CD4-positive, alpha-beta T cell treated with Interleukin-21 for 1 hour (primary cell): ENCODE measurements at places on chromosomes 2 and 18.
A peak's percentile ranks its signal among the peaks of the same experiment; 100 is the strongest.

DNA sequence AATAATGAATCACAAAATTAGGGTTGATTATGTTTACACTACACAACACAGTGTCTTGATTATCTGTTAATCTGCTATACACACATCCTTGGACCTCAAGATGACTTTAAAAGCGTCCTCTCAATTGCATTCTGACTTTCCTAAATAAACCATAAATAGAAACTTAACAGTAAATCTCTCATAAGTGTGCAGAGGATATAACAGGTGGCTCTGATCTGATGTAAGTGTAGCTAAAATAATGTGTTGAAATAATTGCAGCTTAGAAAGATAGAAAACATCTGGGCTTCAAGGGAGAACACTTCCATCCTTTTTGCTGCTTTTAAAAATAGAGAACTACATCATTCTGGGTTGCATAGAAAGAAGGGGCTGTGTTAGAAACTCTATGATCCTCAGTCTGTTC is 78.4 kb upstream of the EFEMP1 start:
- no peak for DNase-seq

- DNase-seq: no peak
Measured at GRCh38 chr2:228698963-228699362, 517.5 kb upstream of the SPHKAP start.

- no peak for DNase-seq
Measured at GRCh38 chr2:128465246-128466170, 146.8 kb upstream of the HS6ST1 start.

GRCh38 chr2:11822746-11823451 is 76.5 kb downstream of the LPIN1 start:
- DNase-seq: no peak

GRCh38 chr2:28360058-28360717 is 32.5 kb upstream of the FOSL2 start:
- DNase-seq: peak; percentile 15

DNA sequence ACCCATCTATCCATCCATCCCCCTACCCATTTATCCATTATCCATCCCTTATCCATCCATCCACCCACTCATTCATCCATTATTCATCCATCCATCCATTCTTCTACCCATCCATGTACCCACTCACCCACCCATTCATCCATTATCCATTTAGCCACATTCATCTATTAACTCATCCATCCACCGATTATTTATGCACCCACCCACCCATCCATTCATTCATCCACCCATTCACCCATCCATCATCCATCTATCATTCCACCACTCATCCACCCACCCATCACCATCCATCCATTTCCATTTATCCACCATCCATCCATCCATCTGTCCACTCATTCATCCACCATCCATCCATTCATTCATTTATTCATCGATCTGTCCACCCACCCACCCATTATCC is 137.4 kb upstream of the CTDP1 start:
- DNase-seq: no peak

- DNase-seq: no peak
Measured at GRCh38 chr18:35697869-35698268, 116.3 kb downstream of the GALNT1 start.

GRCh38 chr2:189821953-189822748 is 37.9 kb downstream of the PMS1 start:
- DNase-seq: no peak

GRCh38 chr2:41832218-41832617 is 215.6 kb upstream of the PKDCC start:
- no peak for DNase-seq

- DNase-seq: no peak
Measured at GRCh38 chr2:70569559-70569958, 15.9 kb upstream of the TGFA start.

DNA sequence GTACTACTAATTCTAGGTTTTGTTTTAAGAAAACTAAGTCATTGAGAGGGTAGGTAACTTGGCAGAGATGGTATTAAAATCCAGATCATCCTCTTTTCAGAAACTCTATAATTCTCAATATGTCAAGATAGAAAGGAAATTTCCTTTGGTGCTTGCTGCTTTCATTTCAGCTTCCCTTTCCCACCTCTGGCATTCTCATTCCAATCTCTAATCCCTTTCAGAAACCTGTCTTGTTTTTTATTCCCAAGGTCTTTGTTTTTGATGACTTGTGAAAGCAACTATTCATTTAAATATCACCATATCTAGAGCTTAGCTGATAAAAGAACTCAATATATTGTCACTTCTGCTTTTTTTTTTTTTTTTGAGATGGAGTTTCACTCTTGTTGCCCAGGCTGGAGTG is 242.8 kb upstream of the LRRTM1 start:
- DNase-seq: no peak

DNA sequence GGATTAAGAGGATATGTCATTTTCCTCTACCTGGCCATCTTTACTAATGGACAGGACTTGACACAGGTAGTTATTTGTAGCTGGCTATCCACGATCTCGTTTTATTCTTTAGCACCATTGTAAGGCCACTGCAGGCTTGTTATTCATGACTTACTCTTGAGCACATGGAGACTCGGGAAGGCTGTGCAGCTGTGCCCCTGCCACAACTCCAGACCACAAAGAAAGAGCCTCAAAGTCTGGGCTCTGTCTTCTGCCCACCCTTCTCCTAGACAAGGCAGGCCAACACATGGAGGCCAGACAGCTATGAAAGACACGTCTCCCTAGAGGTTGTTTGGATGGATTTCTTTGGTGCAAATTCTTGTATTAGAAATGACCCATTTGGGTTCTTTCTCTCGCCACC is 133.8 kb downstream of the NAPG start:
- no peak for DNase-seq

GRCh38 chr2:190726255-190726654 is 77.4 kb downstream of the NAB1 start:
- DNase-seq: no peak

DNA sequence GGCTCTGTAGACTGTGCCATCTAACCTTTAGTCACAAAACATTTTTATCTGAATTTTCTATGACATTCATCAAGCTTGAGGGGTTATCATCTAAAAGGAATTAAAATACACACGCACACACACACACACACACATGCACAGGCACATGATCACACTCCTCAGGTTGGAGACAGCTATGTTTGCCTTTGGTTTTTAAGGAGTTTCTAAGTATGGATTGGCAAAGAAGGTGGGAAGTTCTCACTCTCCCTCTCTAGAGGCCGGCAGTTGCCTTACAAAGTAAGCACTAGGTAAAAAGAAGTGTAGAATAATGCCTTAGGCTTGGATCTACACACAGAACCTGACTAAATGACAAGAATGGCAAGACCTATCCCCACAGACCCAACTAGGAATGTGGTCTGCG is 437.1 kb downstream of the ZEB2 start:
- DNase-seq: no peak

GRCh38 chr2:96528700-96529375 is 7.7 kb upstream of the ARID5A start:
- no peak for DNase-seq

DNA sequence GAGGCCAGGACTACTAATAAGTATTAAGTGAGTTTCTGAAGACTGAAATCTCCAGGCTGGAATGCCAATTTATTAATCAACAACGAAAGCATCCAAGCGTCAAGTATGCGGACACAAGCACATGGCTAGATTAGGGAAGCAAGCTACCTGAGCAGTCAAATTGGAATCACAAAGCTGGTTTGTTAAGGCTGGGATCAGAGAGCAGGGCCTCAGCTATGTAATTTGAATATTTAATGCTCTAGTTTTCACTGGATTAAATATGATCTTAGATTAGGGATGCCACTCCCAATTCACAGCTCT is 5.7 kb downstream of the CCL20 start:
- DNase-seq: no peak

- DNase-seq: peak; percentile 8
Measured at GRCh38 chr2:24365051-24365450, 4.7 kb upstream of the ITSN2 start.

- DNase-seq: no peak
Measured at GRCh38 chr2:207861789-207862188, 92.1 kb upstream of the FZD5 start.

DNA sequence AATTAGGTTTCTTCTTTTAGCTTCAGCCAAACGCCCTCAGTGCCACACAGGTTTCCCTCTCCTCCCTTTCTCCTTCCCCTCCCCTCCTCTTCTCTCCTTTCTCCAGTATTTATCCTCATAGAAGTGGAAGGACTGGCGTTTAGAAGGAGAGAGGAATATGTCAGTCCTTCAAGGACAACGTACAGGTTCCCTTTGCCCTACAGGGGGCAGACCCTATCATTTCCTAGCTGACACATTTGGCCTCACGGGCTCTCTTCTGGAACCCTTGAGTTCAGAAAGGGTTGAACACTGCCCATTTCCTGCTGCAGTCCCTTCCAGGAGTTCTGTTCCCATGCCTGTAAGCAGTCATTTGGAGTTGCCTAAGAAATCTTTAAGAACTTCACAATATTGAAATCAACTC is 46.1 kb downstream of the CDCA7 start:
- no peak for DNase-seq

GRCh38 chr2:239236043-239236807 is 164.6 kb downstream of the HDAC4 start:
- DNase-seq: no peak

- DNase-seq: peak; percentile 60
Measured at GRCh38 chr2:42493468-42494354, at the start of gene KCNG3. Gene KCNG3, minus strand, starts transcription at chr2:42493982. Its CDS starts 481 bp downstream, at chr2:42493501.

- DNase-seq: no peak
Measured at GRCh38 chr2:46960618-46961017, 45.0 kb upstream of the MCFD2 start.

DNA sequence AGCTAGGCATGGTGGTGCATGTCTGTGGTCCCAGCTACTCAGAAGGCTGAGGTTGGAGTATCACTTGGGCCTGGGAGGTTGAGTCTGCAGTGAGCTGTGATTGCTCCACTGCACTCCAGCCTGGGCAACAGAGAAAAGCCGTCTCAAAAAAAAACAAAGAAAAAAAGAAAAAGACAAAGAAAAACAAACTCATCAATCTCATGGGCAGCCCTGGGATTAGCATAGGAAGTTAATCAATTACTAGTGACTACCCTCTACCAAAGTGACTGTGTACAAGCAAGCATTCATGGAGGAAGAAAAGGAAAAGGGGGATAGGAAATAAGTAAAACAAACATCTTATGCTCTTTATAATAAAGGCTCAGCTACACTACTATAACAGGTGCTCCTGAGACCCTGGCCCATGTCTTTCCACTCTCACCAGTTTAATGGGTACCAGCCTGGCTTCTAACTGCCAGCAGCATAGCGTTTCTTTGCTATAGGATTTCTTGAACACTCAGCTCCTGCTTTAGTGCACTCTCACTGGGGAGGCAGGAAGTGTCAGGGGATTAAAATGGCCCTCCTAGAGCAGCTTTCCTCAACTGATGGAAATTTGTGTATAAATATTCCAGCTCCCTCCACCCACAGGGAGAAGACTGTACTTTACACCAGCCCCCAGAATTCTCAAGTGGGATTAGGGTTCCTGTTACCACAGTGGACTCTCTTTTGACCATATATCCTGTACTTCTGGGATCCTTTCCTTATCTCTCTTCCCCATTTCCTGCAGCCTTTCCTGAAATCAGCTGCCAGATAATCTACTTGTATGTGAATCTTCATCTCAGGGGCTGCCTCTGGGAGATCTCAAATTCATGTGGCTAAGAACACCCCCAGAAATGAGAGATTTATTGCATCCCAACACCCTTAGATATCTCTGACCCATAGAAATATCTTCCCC is 91.3 kb upstream of the GLS start:
- no peak for DNase-seq

DNA sequence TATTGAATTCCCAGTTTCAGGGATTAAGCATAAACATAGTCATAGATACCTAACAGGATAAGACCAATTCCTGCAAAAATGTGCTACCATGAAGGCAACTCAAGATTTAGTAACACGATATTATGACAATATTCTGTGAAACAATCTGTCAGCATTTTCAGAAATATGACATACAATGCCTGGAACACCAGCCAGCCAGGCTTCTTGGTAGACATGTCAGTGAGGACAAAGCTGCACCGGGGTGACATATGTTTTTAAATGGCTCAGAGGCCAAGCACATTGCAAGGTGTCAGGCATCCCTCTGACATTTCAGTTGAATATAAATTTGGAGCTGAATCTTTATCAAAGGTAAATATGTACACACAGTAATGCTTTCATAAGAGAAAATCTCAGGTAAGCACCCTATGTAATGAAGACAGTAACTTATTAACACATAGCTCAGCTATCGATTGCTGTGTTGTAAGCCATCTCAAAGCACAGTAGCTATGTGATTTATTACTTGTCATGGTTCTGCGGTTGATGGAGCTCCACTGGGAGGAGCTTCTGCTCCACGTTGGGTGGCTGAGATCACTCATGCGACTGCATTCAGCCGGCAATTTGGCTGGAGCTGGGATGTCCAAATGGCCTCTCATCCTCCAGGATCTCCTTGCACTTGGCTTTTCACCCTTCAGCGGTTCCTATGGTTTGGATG is 31.9 kb upstream of the EML6 start:
- DNase-seq: no peak

DNA sequence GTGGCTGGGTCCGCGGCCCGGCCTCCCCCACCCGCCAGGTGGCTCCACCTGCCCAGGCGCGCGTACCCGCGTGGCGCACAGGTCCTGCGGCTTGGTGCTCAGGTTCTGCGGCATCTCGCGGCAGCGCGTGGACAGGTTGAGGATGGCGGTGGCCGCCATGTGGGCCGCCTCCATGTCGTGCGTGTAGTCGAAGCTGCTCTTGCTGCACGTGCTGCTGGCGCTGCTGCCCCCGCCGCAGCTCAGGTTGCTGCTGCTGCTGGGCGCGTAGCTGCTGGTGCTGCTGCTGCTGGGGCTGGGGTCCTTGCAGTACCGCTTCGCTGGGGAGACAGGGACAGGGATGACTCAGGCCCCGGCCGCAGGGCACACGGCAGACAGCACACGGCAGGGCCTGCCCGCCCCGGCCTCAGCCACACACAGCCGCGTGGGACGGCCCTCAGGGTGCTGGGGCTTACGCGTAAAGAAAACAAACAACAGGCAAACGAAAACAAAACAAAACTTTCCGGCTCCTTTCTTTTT is 147.7 kb upstream of the PXDN start:
- DNase-seq: no peak

DNA sequence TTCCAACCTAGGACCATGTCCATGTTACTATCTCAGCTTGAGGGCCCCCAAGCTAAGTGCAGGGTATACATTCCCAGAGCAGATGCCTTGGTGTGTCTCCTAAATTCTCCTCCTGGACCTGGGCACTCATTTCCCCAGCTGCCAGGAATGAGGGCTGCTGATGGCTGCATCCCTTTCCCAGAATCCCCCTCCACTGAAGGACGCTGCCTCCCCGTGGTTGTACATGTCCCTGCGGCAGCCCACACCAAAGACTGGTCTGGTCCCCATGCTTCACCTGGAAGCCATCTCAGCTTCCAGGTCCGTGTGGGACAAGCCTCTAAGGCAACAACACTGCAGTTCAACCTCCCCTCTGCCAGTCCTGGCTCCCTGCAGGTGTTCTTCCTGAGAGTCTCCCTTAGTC is 14.6 kb downstream of the TMEM163 start:
- no peak for DNase-seq
